ENCODE measurements at places on chromosomes 13 and 19. TPM values are rescaled to one million over a fixed set of nuclear protein-coding genes. Genes with fewer than 3 reads are reported as not detected.
A peak's percentile ranks its signal among the peaks of the same experiment; 100 is the strongest.

GRCh38 chr13:38785042-38785441 lies 98.2 kb downstream of the FREM2 start:
- no peak overlapping the region for H3K27ac ChIP-seq
- no peaks in the 10 kb centered on the region for H3K4me1 ChIP-seq
- H3K36me3 ChIP-seq, result no peaks in the 10 kb centered on the region

DNA sequence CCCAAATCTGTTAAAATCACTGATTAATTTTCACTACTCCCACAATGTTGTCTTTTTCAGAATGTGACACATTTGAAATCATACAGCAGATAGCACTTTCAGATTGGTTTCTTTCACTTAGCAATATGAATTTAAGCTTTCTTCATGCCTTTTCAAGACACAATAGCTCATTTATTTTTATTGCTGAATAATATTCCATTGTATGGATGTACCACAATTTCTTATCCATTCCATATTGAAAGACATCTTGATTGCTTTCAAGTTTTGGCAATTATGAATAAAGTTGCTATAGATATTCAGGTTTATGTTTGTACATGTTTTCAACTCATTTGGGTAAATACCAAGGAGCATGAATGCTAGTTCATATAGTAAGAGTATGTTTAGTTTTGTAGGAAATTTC lies 2635.6 kb upstream of the PCDH20 start:
- H3K36me3 ChIP-seq, result no peaks in the 10 kb centered on the region
- DNase-seq, result no peak
- H3K4me1 ChIP-seq, result no peaks in the 10 kb centered on the region
- H3K27ac ChIP-seq, result no peak overlapping the region
- H3K27me3 ChIP-seq, result no peaks in the 10 kb centered on the region

- no peaks in the 10 kb centered on the region for H3K4me1 ChIP-seq
- H3K36me3 ChIP-seq, result no peaks in the 10 kb centered on the region
- no peak overlapping the region for H3K27ac ChIP-seq
- no peak overlapping the region for H3K4me3 ChIP-seq
- peaks cover 10% of the 10 kb centered on the region for H3K27me3 ChIP-seq
Observed at GRCh38 chr13:28864544-28864943, 44.4 kb downstream of the MTUS2 start.

DNA sequence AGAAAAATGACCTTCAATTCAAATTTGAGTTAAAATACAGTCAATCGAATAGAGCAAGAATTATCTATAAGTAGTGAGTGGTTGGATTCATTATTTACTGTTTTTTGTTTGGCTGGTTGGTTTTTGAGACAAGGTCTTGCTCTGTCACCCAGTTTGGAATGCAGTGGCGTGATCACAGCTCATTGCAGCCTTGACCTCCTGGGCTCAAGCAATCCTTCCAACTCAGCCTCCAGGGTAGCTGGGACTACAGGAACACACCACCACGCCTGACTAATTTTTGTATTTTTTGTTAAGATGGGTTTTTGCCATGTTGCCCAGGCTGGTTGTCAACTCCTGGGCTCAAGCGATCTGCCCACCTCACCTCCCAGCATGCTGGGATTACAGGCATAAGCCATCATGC lies 25.0 kb downstream of the MTMR6 start:
- peaks cover 6% of the 10 kb centered on the region for H3K36me3 ChIP-seq
- no peak overlapping the region for H3K4me3 ChIP-seq
- no peaks in the 10 kb centered on the region for H3K4me1 ChIP-seq
- DNase-seq, result no peak

- H3K4me1 ChIP-seq, result peaks cover 8% of the 10 kb centered on the region
- peaks cover 15% of the 10 kb centered on the region for H3K27me3 ChIP-seq
Observed at GRCh38 chr19:35317464-35318043, 11.4 kb upstream of the CD22 start.

- H3K4me3 ChIP-seq, result no peak overlapping the region
- H3K36me3 ChIP-seq, result peaks cover 5% of the 10 kb centered on the region
- no peak overlapping the region for H3K27ac ChIP-seq
- DNase-seq, result no peak
- no peaks in the 10 kb centered on the region for H3K27me3 ChIP-seq
Observed at GRCh38 chr13:51771418-51772104, 32.4 kb downstream of the DHRS12 start.

DNA sequence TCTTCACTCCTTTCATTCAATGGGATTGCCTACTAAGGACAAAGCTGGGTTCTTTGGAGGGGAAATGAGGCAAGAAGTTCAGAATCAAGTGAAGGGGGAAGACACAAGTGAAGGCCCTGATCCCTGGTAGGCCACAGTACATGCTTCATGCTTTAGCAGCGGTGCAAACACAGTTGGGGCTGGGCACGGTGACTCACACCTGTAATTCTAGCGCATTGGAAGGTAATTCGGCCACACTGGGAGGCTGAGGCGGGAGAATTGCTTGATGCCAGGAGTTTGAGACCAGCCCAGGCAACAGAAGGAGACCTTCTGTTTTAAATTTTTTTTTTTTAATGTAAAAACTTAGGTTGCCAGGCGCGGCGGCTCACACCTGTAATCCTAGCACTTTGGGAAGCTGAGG lies 23.4 kb upstream of the GATAD2A start:
- H3K4me1 ChIP-seq, result peaks cover 5% of the 10 kb centered on the region
- H3K27me3 ChIP-seq, result no peaks in the 10 kb centered on the region
- no peak for DNase-seq
- no peak overlapping the region for H3K27ac ChIP-seq
- H3K36me3 ChIP-seq, result peaks cover 2% of the 10 kb centered on the region
- H3K4me3 ChIP-seq, result no peak overlapping the region

DNA sequence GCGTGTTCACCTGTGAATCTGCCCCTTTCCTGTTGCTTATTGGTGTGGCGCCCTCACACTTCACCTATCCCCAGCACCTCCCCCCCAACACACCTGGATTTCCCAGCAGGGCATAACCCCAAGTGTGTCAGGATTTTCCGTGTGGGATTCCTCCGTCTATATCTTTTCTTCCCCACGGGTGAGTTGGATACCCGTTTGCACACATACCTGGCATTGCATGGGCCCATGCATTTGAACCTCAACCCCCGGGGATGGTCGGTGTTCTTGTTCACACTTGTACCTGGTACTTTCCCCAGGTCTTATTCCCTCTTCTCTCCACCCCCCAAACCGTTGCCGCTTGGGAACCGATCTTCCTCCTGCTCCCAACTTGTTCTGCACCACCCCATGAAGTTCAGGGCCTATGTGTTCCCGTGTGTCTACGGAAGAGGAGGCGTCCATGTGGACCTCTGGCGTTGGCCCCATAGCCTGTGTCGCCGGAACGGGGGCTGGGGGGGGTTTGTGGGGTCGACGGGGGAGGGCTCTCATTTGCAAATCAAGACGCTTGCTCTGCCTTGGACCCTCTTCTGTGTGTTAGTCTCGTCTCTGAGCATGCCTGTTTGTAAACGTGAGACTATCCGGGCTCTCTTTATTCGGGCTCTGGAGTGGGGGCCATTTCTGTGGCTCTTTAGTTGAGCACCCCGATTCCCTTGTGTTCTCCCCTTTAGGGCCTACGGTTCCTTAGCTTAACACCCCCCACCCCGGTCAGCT lies 1.7 kb downstream of the PRR12 start:
- H3K27ac ChIP-seq, result peak overlapping the region; percentile 90
- H3K36me3 ChIP-seq, result peaks cover 9% of the 10 kb centered on the region
- no peaks in the 10 kb centered on the region for H3K27me3 ChIP-seq
- peak; percentile 34 for DNase-seq
- H3K4me3 ChIP-seq, result peak overlapping the region; percentile 89
- peaks cover 30% of the 10 kb centered on the region for H3K4me1 ChIP-seq

DNA sequence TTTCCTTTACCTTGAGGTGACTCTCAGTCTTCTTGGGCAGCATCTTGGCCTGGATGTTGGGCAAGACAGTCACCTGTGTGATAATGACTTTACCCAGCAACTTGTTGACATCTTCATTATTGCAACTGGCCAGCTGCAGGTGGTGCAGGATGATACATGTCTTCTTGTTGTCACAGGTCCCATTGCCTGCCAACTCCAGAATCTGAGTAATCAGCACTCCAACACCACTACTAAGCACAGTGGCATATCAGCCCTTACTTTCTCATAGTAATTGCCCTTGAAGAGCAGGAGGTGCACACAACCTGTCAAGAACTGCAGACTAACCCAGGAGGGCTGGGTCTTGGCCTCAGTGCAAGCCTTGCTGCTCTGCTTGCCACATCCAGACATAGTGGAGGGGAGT lies 57.8 kb downstream of the CCNA1 start:
- DNase-seq, result no peak
- peaks cover 5% of the 10 kb centered on the region for H3K27me3 ChIP-seq

DNA sequence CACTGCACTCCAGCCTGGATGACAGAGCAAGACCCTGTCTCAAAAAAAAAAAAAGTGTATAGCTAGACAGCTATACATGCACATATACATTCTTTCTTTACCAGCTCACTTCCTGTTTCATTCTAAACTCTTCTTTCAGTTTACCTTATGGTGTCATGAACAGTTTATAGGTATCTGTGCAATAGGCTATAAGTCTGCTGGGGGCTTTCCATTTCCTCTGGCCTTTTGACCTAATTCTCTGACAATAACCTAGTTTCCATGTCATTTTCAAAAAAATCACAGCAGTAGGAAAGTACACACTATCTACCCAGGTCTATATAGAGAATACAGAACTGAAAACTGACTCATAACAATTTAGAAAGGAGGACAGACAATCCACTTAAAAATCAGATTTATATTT lies 24.4 kb upstream of the URAD start:
- H3K4me1 ChIP-seq, result peaks cover 7% of the 10 kb centered on the region
- H3K4me3 ChIP-seq, result no peak overlapping the region
- H3K36me3 ChIP-seq, result no peaks in the 10 kb centered on the region
- DNase-seq, result no peak
- H3K27ac ChIP-seq, result no peak overlapping the region

GRCh38 chr13:27605099-27605498 lies 15.2 kb downstream of the LNX2 start:
- DNase-seq, result no peak
- H3K27me3 ChIP-seq, result no peaks in the 10 kb centered on the region
- H3K4me1 ChIP-seq, result peaks cover 20% of the 10 kb centered on the region

GRCh38 chr19:13652810-13653590 lies 111.3 kb upstream of the MRI1 start:
- H3K4me1 ChIP-seq, result peaks cover 2% of the 10 kb centered on the region
- DNase-seq, result no peak
- H3K27ac ChIP-seq, result no peak overlapping the region
- H3K36me3 ChIP-seq, result no peaks in the 10 kb centered on the region

DNA sequence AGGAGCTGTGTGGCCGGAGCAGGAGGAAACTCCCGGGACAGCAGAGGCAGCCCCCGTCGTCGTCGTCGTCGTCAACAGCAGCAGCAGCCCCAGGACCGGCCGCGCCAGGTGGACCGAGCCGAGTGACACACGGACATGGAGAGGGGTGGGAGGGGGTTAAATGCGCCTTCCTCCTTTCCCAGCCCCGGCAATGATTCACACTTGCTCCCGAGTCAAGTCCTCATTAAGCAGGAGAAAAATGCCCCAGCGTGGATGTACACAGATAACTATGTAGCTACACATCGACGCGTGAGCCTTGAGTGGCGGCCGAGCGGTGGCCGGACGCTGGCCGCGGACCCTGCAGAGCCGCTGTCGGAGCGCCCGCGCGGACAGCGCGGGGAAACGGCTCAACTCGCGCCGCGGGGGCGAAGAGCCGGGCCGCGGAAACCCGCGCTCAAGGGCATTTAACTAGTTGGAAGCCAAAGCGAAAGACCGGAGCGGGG lies 645 bp downstream of the UBL3 start:
- H3K4me3 ChIP-seq, result peak overlapping the region; percentile 88
- peak overlapping the region; percentile 86 for H3K27ac ChIP-seq
- no peaks in the 10 kb centered on the region for H3K27me3 ChIP-seq
- H3K4me1 ChIP-seq, result peaks cover 35% of the 10 kb centered on the region

GRCh38 chr19:45676851-45677263 lies 8.8 kb downstream of the GIPR start:
- no peaks in the 10 kb centered on the region for H3K36me3 ChIP-seq
- H3K27ac ChIP-seq, result no peak overlapping the region
- H3K4me3 ChIP-seq, result peak overlapping the region; percentile 73

DNA sequence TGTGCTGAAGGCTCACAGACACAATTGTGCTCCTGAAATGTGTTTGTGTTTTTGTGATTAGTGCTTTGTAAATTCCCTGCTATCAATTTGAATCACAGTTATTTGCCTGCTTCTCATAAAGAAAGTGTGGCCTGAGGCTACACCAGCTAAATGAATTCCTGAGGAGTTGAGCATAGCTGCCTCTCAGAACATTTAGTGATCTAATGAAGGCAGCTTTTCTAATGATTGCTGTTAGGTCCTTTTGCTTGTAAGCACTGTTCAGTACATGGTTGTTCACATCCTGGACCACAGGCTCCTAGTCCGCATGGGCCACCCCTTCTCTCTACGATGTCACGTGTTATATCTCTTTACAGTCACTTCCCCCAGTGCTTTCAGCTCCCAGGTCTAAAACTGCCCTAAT lies 238.2 kb downstream of the B3GLCT start:
- no peak overlapping the region for H3K27ac ChIP-seq
- no peak for DNase-seq
- no peak overlapping the region for H3K4me3 ChIP-seq
- peaks cover 5% of the 10 kb centered on the region for H3K27me3 ChIP-seq

DNA sequence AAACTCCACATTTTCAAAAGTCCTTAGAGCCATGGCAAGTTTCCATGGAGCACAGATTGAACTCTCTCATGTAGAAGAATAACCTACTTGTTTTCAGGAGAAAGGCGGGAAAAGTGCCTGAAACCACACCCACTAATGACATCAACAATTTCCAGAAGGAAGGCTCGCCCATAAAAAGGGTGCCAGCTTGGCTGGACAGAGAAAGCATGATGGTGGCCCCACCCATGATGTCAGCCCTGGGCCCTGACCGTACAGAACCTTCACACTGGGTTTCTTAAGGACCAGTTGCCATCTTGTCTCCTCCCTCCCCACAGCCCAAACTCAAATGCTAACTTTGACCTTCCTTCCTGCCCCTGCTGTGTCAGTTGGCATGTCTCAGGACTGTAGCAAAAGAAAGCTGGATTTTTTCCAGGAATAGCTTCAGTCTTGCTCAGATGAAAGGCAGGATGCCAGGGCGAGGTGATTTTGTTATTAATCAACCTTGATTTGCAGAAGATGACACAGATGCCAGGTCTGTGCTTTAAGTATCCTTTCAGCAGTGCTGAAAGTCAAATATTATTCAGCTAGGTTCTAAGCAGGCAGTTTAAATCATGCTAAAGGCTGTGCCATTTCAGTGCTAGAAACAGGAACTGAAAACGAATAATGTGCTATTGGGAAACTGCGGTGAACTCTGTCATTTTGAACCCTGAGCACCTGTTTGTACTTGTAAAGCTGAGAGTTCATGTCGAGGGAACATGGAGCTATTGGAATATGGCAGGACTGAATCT lies 89.5 kb upstream of the RFC3 start:
- no peaks in the 10 kb centered on the region for H3K36me3 ChIP-seq
- H3K4me3 ChIP-seq, result no peak overlapping the region
- H3K27me3 ChIP-seq, result no peaks in the 10 kb centered on the region
- peaks cover 5% of the 10 kb centered on the region for H3K4me1 ChIP-seq
- H3K27ac ChIP-seq, result no peak overlapping the region

- H3K36me3 ChIP-seq, result no peaks in the 10 kb centered on the region
- DNase-seq, result no peak
- no peak overlapping the region for H3K4me3 ChIP-seq
- H3K4me1 ChIP-seq, result peaks cover 11% of the 10 kb centered on the region
- H3K27me3 ChIP-seq, result peaks cover 55% of the 10 kb centered on the region
Observed at GRCh38 chr13:48570216-48570828, 37.4 kb upstream of the RCBTB2 start.

Gene ZNF431
- 16.0 TPM for total RNA-seq

Gene CD37
- total RNA-seq, result 114 TPM

Gene TMPRSS9
- total RNA-seq, result not detected

Gene TMEM238
- 10.1 TPM for total RNA-seq

Gene KRTDAP
- not detected for total RNA-seq

Gene CGB1
- total RNA-seq, result not detected

Gene OR4F17
- not detected for total RNA-seq

Gene IGFLR1
- 79.2 TPM for total RNA-seq

Gene ATP8B3
- total RNA-seq, result 2.7 TPM

Gene SIGLEC6
- total RNA-seq, result not detected

Gene HIPK4
- total RNA-seq, result not detected

Measured in activated naive CD8-positive, alpha-beta T cell treated with anti-CD3 and anti-CD28 coated beads for 36 hours (primary cell).